GM23248 (cell line): ENCODE measurements at places on chromosomes 12 and 14. TPM values are rescaled to one million over a fixed set of nuclear protein-coding genes. Genes with fewer than 3 reads are reported as not detected.

GRCh38 chr12:128763395-128763794 is 60.4 kb downstream of the SLC15A4 start:
- no peak for DNase-seq
- no peak overlapping the region for H3K4me3 ChIP-seq
- no peak overlapping the region for H3K27ac ChIP-seq

DNA sequence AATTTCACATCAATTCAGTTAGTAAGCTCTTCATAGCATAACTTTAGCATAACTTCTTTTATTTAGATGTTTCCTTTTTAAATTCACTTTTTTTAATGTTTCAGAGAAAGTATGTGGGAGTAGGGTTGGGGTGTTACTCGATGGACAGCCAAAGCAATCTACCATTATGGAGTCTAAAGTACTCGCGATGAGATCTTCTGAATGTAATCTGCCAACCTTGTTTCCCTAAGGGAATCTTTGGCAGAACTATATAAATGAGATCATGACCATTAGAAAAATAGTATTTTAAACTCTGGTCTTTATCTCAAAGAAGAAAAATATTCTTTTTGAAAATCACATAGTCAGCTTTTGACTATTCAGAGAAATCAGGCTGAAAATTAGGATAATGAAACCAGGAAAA is 103.9 kb downstream of the BBS10 start:
- H3K27me3 ChIP-seq, result no peaks in the 10 kb centered on the region
- H3K4me3 ChIP-seq, result no peak overlapping the region
- no peaks in the 10 kb centered on the region for H3K36me3 ChIP-seq
- peaks cover 14% of the 10 kb centered on the region for H3K4me1 ChIP-seq

GRCh38 chr12:10082117-10082874 is 16.5 kb downstream of the CLEC1A start:
- H3K4me1 ChIP-seq, result no peaks in the 10 kb centered on the region
- no peak overlapping the region for H3K4me3 ChIP-seq
- H3K27ac ChIP-seq, result no peak overlapping the region
- no peak for DNase-seq
- H3K27me3 ChIP-seq, result no peaks in the 10 kb centered on the region
- no peaks in the 10 kb centered on the region for H3K36me3 ChIP-seq

DNA sequence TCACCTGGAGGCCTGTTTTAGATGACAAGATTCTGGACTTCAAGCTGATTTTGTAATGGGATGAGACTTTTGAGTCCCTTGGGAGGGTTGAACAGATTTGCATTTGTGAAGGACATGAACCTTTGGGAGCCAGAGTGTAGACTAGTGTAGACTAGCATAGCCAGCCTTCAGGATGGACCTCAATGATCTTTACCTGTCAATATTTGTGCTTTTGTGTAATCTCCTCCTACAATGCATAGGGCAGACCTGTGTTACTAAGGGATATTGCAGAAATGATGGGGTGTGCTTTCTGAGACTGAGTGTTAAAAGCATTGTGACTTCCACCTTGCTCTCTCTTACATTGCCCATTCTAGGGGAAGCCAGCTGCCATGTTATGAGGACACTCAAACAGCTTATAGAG is 9.9 kb upstream of the LRP10 start:
- no peaks in the 10 kb centered on the region for H3K27me3 ChIP-seq
- no peaks in the 10 kb centered on the region for H3K36me3 ChIP-seq
- H3K27ac ChIP-seq, result no peak overlapping the region
- H3K4me3 ChIP-seq, result no peak overlapping the region
- H3K4me1 ChIP-seq, result no peaks in the 10 kb centered on the region
- DNase-seq, result no peak

- H3K4me3 ChIP-seq, result no peak overlapping the region
- H3K27ac ChIP-seq, result no peak overlapping the region
- no peaks in the 10 kb centered on the region for H3K27me3 ChIP-seq
- DNase-seq, result no peak
These were observed 28.6 kb downstream of the PRICKLE1 start for GRCh38 chr12:42560977-42561376.

- peaks cover 66% of the 10 kb centered on the region for H3K4me1 ChIP-seq
- peak; percentile 96 for DNase-seq
- H3K4me3 ChIP-seq, result peak overlapping the region; percentile 91
- H3K27me3 ChIP-seq, result no peaks in the 10 kb centered on the region
- H3K27ac ChIP-seq, result peak overlapping the region; percentile 99
These were observed 576 bp downstream of the ZBTB1 start for GRCh38 chr14:64504897-64505794.

Gene CLEC4C
- total RNA-seq, result not detected in 2 replicates

Gene SMIM41
- total RNA-seq, result not detected in 2 replicates

Gene KLHDC1
- 3.4 and 5.0 TPM in 2 replicates for total RNA-seq

Gene C12orf76
- total RNA-seq, result 21.2 and 29.7 TPM in 2 replicates
